ENCODE measurements at places on chromosomes 13 and 19. TPM values are rescaled to one million over a fixed set of nuclear protein-coding genes. Genes with fewer than 3 reads are reported as not detected.

GRCh38 chr19:33226550-33227241, 1.0 kb upstream of the SLC7A10 start:
- no peak overlapping the region for H3K27ac ChIP-seq
- peak overlapping the region; percentile 33 for H3K4me3 ChIP-seq
- H3K4me1 ChIP-seq: no peaks in the 10 kb centered on the region
- no peak for DNase-seq
- H3K27me3 ChIP-seq: peaks cover 9% of the 10 kb centered on the region
- no peaks in the 10 kb centered on the region for H3K36me3 ChIP-seq

DNA sequence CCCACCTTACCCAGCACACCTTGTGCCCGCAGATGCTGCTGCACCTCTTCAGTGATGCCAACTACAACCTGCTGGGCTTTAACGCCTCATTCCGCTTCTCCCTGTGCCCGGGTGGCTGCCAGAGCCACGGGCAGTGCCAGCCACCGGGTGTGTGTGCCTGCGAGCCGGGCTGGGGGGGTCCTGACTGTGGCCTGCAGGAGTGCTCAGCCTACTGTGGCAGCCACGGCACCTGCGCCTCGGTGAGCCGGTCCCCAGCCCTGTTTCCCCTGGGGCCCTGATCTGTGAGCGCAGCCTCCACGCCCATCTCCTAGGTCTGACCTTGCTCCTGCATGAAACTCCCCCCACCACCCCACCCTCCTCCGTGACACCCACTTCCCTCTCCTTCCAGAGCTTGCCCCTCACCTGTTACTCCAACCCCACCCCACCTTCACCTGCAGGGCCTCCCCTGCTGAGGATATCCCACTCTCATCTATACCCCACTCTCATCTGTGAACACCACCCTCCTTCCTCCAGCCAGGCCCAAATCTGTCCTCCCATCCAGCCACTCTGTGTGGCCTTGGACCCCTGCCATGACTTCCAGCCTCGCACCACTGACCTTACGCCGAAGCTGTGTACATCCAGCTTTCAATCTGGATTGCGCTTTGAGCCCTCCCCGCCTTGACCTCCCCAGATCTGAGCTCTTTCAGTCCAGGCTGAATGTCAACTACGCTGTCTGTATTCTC, 8.7 kb downstream of the MEGF8 start:
- H3K4me1 ChIP-seq: no peaks in the 10 kb centered on the region
- DNase-seq: no peak
- no peak overlapping the region for H3K27ac ChIP-seq

NLRP7 gene
- total RNA-seq: not detected

- DNase-seq: no peak
- H3K36me3 ChIP-seq: no peaks in the 10 kb centered on the region
- H3K4me3 ChIP-seq: peak overlapping the region; percentile 84
- peak overlapping the region; percentile 98 for H3K27ac ChIP-seq
- H3K27me3 ChIP-seq: no peaks in the 10 kb centered on the region
These were observed 2.1 kb downstream of the SPATA13 start for GRCh38 chr13:24162604-24163003.

GRCh38 chr13:44759384-44760360, 183.5 kb upstream of the TSC22D1 start:
- peak; percentile 85 for DNase-seq
- H3K4me3 ChIP-seq: no peak overlapping the region
- no peaks in the 10 kb centered on the region for H3K36me3 ChIP-seq
- H3K27ac ChIP-seq: peak overlapping the region; percentile 90
- H3K4me1 ChIP-seq: peaks cover 57% of the 10 kb centered on the region

GRCh38 chr13:35107535-35107934, 165.5 kb downstream of the NBEA start:
- H3K4me3 ChIP-seq: no peak overlapping the region
- H3K4me1 ChIP-seq: no peaks in the 10 kb centered on the region
- DNase-seq: no peak
- H3K36me3 ChIP-seq: no peaks in the 10 kb centered on the region
- no peaks in the 10 kb centered on the region for H3K27me3 ChIP-seq
- no peak overlapping the region for H3K27ac ChIP-seq

DNA sequence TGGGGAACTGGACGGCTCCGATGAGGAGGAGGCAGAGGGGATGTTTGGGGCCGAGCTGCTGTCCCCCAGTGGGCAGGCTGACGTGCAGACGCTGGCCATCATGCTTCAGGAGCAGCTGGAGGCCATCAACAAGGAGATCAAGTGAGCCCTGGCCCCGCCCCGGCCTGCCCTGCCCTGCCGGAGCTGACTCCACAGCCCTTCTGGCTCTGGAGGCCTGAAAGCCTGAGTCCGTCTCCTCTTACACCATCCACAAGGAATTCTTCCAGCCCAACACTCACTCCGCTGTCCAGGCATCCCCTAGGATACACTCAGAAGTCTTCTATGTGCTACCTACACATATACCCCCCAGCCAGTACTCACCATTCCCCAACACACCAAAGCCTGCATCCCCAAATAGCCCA, 17.4 kb downstream of the PPFIA3 start:
- H3K27ac ChIP-seq: no peak overlapping the region
- H3K36me3 ChIP-seq: no peaks in the 10 kb centered on the region
- H3K27me3 ChIP-seq: no peaks in the 10 kb centered on the region
- no peaks in the 10 kb centered on the region for H3K4me1 ChIP-seq
- no peak overlapping the region for H3K4me3 ChIP-seq
- DNase-seq: peak; percentile 69

SLITRK5 gene
- 0.09 TPM for total RNA-seq

GRCh38 chr19:39997638-39998216, 867 bp downstream of the ZNF546 start:
- peak overlapping the region; percentile 76 for H3K4me3 ChIP-seq
- no peak for DNase-seq
- H3K27me3 ChIP-seq: no peaks in the 10 kb centered on the region

EXOC3L2 gene
- 2.6 TPM for total RNA-seq

ZNF772 gene
- total RNA-seq: 3.6 TPM

DNA sequence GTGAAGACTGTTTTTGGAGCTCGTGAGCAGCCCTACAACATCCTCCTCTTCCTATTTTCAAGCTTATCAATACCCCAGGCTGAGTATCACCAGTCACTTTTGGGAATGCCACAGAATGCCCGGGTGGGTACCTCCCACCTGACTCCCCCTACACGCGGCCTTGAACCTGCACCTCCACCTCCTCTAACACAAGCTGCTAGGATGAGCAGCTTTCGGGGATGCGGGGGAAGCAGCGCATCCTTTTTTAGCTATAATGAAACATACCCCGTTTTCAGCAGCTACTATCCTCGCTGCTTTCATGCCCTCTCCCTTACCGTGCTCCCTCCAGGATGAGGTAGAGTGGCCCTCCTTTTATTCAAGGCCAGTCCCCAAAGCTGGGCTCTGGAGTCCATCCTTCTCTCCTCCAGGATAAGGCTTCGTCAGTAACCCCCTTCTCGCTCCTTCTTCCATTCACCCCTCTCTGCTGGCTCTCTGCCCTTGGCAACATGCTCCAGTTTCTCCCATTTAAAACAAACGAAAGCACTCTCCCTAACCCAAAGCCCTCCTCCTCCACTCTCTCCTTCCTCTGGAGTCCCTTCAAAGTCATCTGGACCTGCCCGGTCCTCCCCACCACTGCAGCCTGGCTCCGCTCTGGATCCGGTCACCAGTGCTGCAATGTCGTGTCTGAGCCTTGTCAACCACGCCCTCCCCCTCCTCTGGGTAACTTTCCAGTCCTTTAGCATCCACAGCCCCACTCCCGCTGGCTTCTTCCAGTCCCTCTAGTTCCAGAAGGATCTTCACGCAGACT, 55.3 kb downstream of the STK24 start:
- no peaks in the 10 kb centered on the region for H3K4me1 ChIP-seq
- peak overlapping the region; percentile 19 for H3K27ac ChIP-seq
- no peaks in the 10 kb centered on the region for H3K27me3 ChIP-seq
- DNase-seq: no peak

LRRC4B gene
- 0.46 TPM for total RNA-seq

DNA sequence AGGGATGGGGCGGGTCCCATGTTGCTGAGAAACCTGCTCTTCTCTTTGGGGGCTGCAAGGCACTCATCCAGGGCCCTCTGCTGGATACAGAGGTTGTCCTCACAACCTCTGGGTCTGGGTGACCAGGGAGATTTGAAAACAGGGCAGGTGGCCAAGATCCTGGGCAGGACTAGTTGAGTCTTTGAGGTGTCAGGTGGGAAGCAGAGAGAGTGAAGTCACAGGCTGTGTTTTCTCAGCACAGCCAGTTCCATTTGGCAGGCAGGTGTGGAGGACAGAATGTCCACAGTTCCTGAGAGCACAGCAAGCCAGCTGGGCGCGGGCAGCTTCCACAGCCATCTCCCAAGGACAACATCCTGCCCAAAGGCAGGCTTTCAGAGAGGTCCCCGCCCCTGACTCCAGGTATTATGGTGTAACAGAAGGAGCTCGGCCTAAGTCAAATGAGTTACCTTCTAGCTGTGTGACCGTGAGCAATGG, 118.8 kb downstream of the NUFIP1 start:
- DNase-seq: peak; percentile 96
- no peaks in the 10 kb centered on the region for H3K27me3 ChIP-seq
- H3K36me3 ChIP-seq: no peaks in the 10 kb centered on the region
- peak overlapping the region; percentile 58 for H3K27ac ChIP-seq
- H3K4me3 ChIP-seq: no peak overlapping the region

DNA sequence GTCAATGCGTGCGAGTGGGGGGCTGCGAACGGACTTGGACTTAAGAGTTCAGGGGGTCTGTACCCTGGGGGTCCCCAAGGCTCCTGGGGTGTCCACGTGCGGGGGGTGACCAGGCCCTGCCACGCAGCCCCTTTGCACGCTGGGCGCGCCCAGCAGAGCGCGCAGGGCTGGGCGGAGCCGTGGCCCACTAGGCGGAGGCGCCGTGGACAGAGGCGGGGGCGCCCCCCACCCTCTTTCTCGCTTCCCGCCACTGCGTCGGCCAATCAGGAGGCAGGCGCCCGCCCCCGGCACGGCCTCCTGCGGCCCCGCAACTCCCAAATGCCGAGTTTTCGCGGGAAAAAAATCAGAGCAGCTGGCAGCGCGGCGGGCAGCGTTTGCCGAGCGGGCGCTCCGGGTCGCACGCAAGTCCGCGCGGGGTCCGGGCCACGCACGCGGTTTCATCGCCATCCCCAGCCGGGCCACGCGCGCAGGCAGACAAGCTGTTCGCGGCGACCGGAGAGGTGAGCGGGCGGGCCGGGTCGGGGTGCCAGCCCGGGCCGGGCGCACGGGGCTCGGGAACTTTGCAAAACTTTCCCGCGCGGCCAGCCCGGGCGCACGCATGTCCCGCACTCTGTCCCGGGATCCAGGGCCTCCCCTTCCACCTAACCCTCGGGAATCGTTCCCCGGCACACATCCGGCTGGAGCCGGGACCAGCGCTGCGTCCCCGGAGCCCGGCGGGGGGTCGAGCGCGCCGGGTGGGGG, at the start of gene UHRF1:
TSS of gene UHRF1 (plus strand) at position 346 of the 741 bp plus-strand sequence. CDS start 1,385 bp downstream, outside the sequence.
- H3K27me3 ChIP-seq: no peaks in the 10 kb centered on the region
- H3K4me1 ChIP-seq: peaks cover 11% of the 10 kb centered on the region
- no peak within 1 kb of the TSS for H3K27ac ChIP-seq
- H3K36me3 ChIP-seq: no peaks in the 10 kb centered on the region
- peak within 1 kb of the TSS; percentile 58 for H3K4me3 ChIP-seq
- no peak for DNase-seq

DNA sequence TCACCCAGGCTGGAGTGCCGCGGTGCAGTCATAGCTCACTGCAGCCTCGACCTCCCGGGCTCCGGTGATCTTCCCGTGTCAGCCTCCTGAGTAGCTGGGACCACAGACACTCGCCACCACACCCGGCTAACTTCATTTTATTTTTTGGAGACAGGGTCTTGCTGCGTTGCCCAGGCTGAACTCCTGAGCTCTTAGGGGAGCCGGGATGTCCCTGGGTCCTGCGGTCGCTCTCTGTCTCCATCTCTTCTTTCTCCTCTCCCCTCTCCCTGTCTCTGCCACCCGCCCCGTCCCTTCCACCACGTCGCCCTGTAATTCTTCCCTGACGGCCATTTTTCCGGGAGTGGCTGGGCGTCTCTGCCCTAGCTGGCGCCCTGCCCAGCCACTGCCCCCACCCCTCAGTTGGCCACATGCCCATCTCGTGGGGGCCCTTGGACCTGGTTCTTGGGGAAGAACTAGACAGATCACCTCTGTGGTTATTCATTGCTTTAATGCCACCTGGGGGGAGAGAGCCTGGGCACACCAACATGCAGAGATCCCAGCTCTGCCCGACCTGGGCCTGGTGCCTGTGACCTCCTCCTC, 18.9 kb downstream of the ARID3A start:
- DNase-seq: no peak
- H3K4me1 ChIP-seq: peaks cover 12% of the 10 kb centered on the region
- H3K4me3 ChIP-seq: no peak overlapping the region
- no peaks in the 10 kb centered on the region for H3K36me3 ChIP-seq
- H3K27ac ChIP-seq: no peak overlapping the region

- no peaks in the 10 kb centered on the region for H3K36me3 ChIP-seq
- no peaks in the 10 kb centered on the region for H3K27me3 ChIP-seq
- DNase-seq: no peak
- H3K4me3 ChIP-seq: no peak overlapping the region
- H3K27ac ChIP-seq: no peak overlapping the region
- no peaks in the 10 kb centered on the region for H3K4me1 ChIP-seq
These were observed 702.3 kb downstream of the DIAPH3 start for GRCh38 chr13:59461411-59461810.

KLK14 gene
- not detected for total RNA-seq

DNA sequence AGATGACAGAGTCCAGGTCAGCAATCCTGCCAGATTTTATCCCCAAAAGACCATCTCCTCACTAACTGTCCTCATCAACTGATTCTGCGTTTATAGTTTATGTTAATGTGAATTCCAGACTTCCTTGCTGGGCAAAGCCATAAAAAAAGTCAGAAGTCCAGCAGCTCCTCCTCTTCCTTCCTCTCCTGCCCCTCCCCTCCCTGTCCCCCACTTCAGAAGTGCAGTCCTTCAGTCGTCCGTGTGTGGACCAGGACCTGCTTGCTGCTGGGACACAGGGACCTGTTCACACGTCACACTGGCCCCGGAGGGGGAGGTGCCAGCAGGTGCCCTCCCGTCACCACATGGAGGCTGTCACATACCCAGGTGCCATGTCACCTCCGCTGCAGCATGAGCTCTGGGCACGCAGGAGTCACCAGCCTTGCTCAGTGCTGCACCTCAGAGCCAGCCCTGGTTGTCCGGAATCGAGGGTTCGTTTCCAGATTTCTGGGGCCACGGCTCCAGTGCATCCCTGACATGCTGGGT, 4.0 kb upstream of the MCF2L start:
- DNase-seq: no peak
- no peak overlapping the region for H3K27ac ChIP-seq
- no peaks in the 10 kb centered on the region for H3K27me3 ChIP-seq
- no peaks in the 10 kb centered on the region for H3K36me3 ChIP-seq
- H3K4me3 ChIP-seq: no peak overlapping the region

DNA sequence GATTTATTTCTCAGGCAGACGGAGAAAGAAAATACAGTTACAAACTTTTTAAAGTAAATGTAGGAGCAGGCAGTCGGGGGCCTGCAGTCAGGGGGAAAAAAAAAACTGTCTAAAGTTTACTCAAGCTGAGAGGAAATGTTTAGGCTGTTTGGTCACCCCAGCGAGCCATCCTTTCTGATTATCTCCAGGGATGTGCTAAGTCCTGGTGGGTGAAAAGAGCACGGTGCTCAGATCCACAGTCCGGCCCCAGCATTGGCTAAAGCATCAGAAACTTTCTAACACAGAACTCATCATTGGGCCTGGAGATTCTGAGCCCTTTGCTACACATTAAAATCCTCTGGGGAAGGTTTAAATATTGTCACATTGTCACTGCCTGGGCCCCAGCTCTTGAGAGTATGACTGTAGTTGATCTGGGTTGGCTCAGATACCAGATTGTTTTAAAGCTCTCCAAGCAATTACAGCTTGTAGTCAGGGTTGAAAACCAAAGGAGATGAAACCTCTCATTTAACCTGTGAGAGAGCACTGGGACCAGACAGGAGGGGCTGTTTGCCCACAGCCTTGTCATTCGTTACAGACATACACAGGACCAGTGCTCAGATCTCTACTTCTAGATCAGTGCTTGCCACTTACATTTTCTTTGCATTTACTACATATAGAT, 131.1 kb upstream of the HTR2A start:
- no peaks in the 10 kb centered on the region for H3K4me1 ChIP-seq
- no peak overlapping the region for H3K4me3 ChIP-seq
- no peaks in the 10 kb centered on the region for H3K36me3 ChIP-seq

FFAR3 gene
- total RNA-seq: 0.37 TPM
